ENCODE measurements at places on chromosomes 2 and 18.

DNA sequence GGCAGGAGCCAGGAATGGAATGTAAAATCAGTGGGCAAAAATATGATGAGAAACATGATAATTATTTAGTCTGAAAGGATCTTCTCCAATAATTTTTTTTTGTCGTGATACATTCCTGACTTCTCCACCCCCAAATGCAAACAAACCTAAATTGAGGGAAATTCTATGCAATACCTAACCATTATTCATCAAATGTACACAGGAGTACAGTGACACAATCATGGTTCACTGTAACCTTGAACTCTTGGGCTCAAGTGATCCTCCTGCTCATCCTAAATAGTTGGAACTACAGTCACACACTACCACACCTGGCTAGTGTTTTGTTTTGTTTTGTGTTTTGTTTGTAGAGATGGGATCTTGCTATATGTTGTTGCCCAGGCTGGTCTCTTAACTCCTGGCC is 46.5 kb downstream of the RAB10 start:
- no peak for DNase-seq

DNA sequence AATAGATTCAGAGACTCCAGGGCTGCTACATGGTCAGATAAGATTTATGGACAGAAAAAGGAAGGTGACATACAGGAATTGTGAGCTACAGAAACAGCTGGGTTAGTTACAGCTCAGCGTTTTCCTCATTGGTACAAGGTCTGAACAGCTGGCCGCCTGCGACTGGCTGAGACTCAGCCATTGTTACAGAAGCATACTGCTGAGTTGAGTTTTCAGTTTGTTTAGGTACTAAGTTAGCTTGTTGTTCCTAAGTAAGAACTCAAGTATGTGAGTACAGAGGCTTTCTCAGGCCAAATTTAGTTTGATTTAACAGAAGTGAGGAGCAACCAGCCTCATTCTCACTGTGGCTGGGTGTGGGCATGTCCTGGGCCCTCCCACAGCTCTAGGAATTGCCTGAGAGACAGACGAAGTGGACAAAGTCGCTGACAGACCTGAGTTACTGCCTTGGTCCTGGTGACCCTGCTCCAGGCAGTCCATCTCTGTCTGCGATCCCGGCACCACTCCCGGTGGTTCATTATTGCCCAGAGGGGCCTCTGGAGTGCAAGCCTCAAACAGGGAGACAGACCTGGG is 27.8 kb upstream of the RHOB start:
- no peak for DNase-seq

DNA sequence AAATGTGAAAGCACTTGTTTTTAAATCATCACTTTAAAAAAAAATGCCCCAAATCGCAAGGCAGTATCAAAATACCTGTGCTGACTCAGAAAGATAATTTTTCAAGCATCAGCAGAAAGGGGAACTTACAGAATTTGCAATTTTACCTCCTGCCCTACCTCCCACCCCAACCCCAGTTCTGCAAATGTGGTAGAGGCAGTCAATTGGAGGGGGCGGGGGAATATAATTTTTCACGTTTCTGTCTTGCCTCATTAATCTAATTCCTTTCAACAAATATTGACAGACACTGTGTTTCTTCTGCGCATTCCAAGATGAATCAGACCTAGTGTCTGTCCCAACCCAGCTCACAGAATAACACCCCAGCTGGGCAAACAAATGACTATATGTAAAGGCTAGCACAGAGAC is 76.8 kb downstream of the ALPK2 start:
- DNase-seq: no peak

DNA sequence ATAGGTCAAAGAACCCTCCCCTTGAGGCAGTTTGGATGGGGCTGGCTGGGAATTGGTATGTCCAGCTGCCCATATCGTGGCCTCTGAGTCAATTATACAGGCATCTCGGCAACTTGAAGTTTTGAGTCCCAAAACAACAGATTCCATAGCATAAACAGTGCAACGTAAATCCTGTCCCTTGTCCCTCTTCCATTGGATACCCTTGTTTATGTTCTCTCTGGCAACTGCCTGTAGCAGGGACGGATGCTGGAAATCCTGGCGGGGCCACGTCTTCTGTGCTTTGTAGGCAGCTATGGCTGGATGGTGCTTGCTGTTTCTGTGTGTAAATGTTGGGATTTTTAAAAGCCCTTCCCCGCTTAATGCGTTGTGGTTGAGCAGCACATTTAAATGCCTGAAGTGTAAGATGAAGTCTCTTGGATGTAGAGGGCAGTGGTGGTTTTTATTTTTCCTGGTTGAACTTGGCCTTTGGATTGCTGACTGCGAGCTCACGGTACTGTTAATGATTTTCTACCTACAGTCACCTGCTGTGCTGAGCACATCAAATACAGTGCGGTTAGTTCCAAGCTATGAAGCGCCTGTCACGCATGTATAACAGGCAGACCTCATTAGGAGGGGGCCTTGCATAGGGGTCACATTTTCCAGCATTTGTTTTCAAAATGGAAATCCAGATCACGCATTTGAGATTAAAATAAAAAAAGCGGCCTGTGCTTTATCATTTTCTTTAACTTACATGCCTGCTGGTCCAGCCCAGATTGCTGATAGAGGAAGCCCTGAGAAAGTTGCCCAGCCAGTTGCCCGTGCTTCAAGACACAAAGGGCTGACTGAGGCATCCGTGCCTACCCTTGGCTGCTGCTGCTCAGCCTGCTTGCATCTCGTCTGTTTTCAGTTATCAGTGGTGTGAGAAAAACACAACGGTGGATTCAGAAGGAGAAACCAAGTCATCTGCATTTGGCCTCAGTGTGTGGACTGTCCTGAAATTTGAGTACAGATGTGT is 84.7 kb downstream of the NEDD4L start:
- no peak for DNase-seq

- DNase-seq: no peak
Observed at GRCh38 chr2:158498749-158499136, 42.0 kb downstream of the PKP4 start.

GRCh38 chr18:31275722-31276463 is 42.1 kb upstream of the DSG1 start:
- peak; percentile 73 for DNase-seq
